ENCODE measurements at places on chromosomes 1 and 21. TPM values are rescaled to one million over a fixed set of nuclear protein-coding genes. Genes with fewer than 3 reads are reported as not detected.

DNA sequence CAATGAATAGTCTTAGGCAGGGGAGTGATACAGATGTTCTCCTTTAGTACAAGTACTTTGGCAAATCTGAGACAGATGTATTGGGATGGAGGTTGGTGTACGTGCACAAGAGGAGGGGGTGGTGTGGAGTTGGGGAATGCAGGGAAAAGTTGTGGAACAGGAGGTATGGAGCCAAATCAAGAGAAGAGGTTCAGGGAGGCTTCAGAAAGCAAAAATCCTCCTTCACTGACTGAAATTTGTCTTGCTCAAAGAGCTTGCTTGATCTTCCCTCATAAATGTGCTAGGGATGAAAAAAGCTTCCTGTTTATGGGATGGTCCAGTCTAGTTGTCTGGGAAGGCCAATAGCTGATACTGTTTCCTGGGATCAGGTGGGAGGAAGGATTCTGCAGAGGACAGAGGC, 5.8 kb downstream of the RNF19B start:
- DNase-seq = no peak

GRCh38 chr1:100874433-100874832, 20.2 kb downstream of the EXTL2 start:
- no peak for DNase-seq

GRCh38 chr1:165327538-165327937, 29.0 kb downstream of the LMX1A start:
- no peak for DNase-seq

Gene FAM110D
- polyA plus RNA-seq = not detected

Gene CLDN19
- polyA plus RNA-seq = not detected

Gene BCAR3
- 62.2 TPM for polyA plus RNA-seq

Gene MYOM3
- 0.76 TPM for polyA plus RNA-seq

Gene SPRR3
- not detected for polyA plus RNA-seq
